ENCODE measurements at places on chromosomes 6 and 20.

DNA sequence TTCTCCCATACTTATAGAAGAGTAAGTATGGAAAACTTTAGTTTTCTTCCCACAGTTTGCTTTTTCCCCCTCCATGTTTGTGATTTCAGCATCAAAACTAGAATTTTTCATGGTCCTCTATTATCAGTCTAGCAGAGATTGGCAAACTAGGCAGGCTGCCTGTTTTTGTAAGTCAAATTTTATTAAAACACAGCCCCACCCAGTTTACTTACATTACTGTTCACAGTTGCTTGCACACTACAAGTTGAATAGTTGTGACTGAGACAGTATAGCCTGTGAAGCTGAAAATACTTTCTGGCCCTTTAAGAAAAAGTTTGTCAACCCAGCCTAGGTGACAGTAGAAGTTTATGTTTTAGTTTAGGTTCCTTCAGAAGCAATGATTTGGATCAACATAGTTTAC lies 19.5 kb downstream of the MCM8 start:
- DNase-seq, result no peak

GRCh38 chr6:149212892-149213801 lies 104.4 kb upstream of the TAB2 start:
- peak; percentile 27 for DNase-seq

- DNase-seq, result no peak
These were observed 41.5 kb downstream of the MYB start for GRCh38 chr6:135222623-135223022.

- DNase-seq, result no peak
These were observed 1108.2 kb upstream of the GJE1 start for GRCh38 chr6:141024526-141024925.

DNA sequence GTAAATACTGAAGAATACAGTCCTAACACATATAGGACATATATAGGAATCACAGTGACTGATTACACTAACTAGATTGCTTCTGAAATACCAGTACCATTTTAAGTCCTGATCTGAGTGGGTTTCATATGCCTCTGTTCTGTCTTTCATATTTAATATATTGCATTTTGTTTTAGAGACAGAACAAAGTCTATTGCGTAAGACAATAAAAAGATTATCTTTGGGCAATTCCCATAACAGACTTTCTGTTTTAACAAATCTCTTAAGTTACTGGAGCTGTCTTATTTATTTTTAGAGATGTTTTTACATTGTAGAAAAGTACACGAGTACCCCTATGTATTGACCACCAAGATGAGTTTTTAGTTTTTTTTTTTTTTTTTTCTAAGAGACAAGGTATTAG lies 29.6 kb downstream of the ANKRD6 start:
- DNase-seq, result no peak

DNA sequence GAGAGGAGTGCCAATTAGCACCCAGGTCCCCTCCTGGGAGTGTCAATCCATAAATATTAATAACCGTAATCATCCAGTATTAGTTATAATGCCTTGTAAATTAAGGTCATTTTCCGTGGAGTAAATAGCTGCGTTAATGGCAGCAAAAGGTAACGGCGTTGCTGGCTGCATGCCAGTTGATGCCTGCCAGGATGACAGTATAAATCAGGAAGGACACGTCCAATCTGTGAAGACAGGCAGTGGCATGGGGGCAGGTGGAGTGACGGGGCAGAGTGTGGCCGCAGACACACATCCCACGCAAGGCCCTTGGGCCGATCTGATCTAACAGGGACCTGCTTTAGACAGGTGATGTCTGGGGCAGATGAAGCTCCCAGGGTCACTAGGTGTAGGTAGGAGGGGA lies 49.1 kb downstream of the KCNB1 start:
- no peak for DNase-seq

DNA sequence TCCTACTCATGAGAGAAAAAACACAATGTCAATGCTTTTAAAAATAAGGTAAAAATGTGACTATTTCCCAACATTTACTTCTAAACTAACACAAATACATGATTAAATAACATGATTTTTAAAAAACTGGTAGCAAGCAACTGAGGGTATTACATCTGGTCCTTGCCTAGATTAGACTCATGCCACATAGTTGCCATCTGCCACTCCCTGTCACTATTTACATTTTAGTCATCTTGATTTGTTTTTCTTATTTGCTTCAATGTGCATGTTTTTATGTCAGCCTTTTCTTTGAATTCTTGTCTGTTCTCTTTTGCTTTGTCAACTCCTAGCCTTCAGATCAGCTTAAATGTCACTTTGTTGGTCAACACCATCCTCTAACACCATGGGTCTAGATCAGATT lies 207.0 kb upstream of the SIM1 start:
- DNase-seq, result no peak

DNA sequence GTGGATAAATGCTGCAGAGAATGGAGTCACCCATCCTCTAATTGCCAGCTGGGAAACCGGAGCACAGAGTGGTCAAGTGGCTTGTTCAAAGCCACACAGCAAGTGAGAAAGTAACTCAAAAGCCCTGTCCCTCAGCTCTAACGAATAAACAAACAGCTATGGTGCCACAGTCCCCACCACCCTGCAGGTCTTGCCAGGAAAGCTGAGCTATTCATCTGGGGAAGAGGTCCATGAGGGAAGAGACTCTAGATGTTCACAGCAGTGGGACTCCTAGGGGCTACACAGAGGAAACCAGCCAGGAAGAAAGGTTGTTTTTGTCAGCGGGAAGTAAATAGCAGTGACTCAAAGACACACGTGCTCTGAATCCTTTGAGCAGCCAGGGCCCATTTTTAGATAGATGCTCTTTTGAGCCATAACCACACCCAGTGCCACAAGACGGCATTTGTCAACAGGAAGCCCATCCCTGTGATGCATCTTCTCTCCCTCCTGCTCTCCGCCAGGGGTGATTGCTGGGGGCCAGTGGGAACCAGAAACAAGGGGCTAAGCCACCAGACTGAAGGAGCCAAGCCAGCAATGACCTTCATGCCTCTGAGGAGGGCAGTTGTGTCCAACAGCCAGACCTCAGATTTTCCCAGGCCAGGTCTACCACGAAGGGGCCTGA lies 32.4 kb upstream of the TCP11 start:
- no peak for DNase-seq

GRCh38 chr20:57999465-58000111 lies 228.9 kb downstream of the ANKRD60 start:
- no peak for DNase-seq

- DNase-seq, result no peak
These were observed 394.8 kb downstream of the DHX35 start for GRCh38 chr20:39356908-39357307.

- DNase-seq, result no peak
These were observed 7.7 kb downstream of the TFAP2A start for GRCh38 chr6:10407018-10407673.

- peak; percentile 0 for DNase-seq
These were observed 1089.3 kb upstream of the DEFB115 start for GRCh38 chr20:30168025-30168799.

- DNase-seq, result no peak
These were observed 5.1 kb upstream of the MAP1LC3A start for GRCh38 chr20:34553366-34553867.

GRCh38 chr6:162177746-162178145 lies 549.8 kb downstream of the PRKN start:
- no peak for DNase-seq

DNA sequence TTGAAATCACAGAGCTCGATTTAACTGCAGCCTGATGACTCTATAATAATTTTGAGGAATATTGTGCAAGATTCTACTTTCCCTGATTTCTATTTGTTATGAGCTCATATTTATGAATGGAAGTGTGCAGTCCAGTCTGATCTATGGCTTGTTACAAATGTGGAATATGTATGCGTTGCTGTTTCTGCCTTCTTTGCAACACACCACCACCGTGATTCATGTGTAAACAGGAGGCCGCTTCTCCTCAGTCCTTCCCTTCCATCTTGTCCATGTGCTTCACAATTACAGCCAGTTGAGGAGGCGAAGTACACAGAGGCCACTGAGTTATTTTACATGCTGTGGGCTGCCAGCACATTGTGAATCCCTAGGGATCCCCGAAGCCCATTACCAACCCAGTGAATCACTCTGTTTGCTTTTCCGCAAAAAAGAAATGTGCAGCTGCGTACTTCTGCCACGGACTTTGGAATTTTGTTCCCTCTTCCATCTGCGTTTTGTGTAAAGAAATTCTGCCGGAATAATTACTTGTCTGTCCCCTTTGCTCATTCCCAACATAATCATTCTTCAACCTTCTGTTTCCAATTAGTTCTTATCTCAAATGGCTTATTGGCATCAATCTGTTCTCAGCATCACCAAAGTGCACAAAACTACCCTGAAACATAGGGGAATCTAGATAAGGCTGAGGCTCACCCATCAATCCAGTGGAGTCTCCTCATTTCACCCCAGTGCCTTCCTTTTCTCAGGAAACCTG lies 551.6 kb upstream of the CITED2 start:
- no peak for DNase-seq

DNA sequence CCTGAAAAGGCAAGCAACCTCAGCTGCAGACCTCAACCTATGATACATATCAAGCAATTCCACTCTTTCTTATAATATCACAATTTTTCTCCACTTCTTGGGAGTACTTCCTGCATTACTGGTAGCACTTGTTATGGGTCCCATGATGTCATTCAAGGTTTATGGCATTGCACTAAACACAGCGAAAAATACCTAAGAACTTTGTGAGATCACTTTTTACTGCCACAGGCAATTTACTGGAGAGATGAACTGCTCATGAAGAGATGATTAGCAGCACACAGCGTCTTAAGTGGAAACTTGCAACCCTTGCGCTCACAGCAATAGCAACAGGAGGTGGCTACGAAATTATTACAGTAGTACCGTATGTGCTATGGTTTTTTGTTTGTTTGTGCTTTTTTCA lies 19.3 kb upstream of the RIMS4 start:
- no peak for DNase-seq

GRCh38 chr6:157182503-157183264 lies 140.6 kb downstream of the TMEM242 start:
- DNase-seq, result no peak

GRCh38 chr6:33249732-33250630 lies 21.7 kb downstream of the VPS52 start:
- no peak for DNase-seq

DNA sequence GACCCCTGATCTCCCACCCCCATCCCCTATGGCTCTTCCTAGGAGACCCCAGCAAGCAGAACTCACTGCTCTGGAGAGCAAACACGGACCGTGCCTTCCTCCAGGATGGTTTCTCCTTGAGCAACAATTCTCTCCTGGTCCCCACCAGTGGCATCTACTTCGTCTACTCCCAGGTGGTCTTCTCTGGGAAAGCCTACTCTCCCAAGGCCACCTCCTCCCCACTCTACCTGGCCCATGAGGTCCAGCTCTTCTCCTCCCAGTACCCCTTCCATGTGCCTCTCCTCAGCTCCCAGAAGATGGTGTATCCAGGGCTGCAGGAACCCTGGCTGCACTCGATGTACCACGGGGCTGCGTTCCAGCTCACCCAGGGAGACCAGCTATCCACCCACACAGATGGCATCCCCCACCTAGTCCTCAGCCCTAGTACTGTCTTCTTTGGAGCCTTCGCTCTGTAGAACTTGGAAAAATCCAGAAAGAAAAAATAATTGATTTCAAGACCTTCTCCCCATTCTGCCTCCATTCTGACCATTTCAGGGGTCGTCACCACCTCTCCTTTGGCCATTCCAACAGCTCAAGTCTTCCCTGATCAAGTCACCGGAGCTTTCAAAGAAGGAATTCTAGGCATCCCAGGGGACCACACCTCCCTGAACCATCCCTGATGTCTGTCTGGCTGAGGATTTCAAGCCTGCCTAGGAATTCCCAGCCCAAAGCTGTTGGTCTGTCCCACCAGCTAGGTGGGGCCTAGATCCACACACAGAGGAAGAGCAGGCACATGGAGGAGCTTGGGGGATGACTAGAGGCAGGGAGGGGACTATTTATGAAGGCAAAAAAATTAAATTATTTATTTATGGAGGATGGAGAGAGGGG lies 1.4 kb downstream of the LTA start:
- DNase-seq, result no peak

DNA sequence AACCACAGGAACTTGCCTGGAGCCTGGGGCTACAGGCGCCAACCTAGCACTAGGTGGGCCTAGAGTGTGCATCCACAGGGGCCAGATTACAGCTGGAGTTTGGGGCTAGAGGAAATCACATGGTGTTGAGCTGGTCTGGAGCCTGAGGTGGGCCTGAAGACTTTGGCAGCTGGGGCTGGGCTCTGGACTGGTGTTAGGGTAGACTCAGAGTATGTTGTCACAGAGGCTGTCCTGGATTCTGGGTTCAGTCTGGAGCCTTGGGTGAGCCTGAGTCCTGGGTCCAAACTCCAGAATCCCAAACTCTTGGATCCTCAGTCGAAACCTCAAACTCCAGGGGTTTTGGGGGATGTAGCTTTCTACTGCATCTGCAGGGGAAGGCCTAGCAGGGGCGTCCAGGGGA lies 356.7 kb downstream of the FRK start:
- no peak for DNase-seq

DNA sequence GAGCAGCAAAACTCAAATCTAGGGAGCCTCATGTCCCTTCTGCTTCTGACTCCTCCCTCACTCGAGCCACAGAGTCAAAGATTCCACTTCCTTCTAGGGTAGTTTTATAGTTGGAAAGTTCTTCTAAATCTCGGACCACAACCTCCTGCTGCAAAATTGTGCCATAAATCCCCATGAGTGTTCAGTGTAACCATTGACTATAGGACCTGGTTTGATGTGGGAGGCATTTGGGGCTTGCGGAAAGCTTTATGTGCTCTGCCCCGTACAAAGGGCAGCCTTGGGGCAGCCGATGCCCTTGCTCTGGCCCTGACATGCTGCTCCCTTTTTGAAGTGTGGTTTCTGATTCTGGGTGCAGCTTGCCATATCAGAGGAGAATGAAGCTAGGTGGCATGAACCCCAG lies 43.6 kb upstream of the IER3 start:
- no peak for DNase-seq

- no peak for DNase-seq
These were observed 17.2 kb upstream of the LRRN4 start for GRCh38 chr20:6070829-6071695.

GRCh38 chr6:33983721-33984465 lies 162.0 kb downstream of the GRM4 start:
- DNase-seq, result no peak

DNA sequence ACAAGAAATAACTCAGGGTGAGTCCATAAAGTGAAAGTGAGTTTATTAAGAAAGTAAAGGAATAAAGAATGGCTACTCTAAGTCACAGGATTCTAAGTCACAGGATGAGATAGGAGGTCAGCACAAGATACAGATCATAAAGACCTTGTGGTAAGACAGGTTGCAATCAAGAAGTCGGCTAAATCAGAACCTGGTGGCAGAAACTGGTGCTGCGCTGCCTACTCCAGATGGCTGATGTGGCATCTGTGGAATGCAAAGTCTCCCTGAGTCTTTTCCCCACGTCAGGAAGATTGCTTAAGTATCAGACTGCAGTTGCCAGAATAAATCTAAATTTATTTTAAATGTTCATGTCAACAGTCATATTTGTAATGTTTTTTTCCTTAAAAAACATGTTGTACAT lies 10.7 kb upstream of the KCNK15 start:
- DNase-seq, result no peak

DNA sequence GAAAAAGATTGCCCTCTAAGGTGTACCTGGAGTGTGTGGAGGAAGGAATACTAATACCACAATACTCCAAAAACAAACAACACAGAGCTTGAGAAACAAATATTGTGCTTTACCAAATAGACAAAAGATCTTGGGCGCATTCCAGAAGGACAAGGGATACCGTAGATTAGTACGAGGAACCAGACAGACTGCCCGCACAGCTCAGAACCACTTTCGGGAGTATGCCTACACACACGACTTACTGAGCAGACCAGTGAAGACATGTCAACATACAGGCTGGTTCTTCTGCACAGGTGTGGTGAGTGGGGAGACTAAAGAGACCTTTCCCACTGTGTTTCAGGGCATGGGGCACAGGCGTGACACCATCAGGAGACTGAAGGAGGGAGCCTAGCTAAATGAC lies 15.8 kb upstream of the FOXQ1 start:
- no peak for DNase-seq
